ENCODE measurements at places on chromosomes 12 and 14.

GRCh38 chr12:15861404-15861803 is 20.8 kb upstream of the STRAP start:
- no peak for DNase-seq

DNA sequence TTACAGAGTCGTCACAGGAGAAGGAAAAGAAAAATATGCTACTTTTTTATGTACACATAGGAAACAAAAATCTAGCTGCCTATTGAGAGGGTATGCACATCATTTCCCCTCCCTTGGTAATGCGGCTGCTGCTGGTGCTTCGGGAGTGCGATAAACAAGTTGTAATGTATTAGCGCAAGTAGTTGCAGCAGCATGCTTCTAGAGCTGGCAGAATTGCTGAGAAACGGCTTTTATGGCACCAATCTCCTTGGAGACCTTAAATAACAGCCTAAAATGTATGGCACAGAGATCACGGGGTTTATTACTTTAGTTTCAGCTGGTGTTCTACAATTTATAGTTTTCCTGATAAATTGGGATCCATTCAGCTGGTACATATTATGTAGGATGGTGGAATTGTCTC is 447.6 kb upstream of the TMPO start:
- no peak for DNase-seq

DNA sequence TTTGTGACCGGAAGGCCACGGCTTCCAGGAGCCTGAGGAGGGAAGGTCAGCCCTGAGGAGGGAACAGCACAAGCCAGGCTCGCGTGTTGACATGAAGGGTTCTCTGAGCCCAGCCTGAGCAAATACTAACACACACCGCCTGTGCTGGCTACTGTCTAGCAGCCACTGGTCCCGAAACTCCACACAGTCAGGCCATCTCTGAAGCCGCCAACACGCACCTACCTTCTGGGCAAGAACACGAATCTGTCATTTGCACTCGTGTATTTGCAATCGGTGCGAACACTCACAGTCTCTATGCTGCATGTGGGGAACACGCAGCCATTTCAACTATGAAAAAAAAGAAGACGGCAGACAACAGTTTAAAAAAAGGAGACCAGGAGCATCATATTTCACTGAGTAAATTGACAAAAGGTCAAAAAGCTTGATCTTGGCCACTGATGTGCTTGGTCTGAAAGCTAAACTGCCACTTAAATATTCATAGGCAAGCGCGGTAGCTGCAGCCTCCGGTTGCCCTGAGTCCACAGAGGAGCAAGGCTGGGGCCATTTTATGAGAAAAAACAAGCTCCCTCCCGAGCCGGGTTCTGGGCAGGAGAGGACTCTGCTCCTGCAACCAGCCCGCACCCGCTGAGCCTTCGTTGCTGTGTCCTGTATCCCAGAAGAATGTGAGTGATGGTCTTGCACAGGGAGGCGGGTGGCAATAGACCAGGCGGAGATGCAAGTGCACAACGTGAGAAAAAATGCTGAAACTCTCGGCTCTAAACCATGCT is 57.8 kb downstream of the RIMBP2 start:
- DNase-seq = no peak

GRCh38 chr14:85439696-85440328 is 90.1 kb upstream of the FLRT2 start:
- no peak for DNase-seq

GRCh38 chr14:98466807-98467206 is 805.2 kb downstream of the BCL11B start:
- no peak for DNase-seq

DNA sequence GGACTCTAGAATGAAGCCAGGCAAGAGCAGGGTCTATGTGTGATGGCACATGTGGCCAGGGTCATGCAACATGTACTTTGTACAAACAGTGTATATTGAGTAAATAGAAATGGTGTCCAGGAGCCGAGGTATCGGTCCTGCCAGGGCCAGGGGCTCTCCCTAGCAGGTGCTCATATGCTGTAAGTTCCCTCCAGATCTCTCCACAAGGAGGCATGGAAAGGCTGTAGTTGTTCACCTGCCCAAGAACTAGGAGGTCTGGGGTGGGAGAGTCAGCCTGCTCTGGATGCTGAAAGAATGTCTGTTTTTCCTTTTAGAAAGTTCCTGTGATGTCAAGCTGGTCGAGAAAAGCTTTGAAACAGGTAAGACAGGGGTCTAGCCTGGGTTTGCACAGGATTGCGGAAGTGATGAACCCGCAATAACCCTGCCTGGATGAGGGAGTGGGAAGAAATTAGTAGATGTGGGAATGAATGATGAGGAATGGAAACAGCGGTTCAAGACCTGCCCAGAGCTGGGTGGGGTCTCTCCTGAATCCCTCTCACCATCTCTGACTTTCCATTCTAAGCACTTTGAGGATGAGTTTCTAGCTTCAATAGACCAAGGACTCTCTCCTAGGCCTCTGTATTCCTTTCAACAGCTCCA is 39.6 kb downstream of the DAD1 start:
- no peak for DNase-seq

GRCh38 chr14:105067969-105068301 is 2.7 kb upstream of the GPR132 start:
- DNase-seq = no peak

GRCh38 chr14:57168138-57168679 is 100.5 kb downstream of the EXOC5 start:
- no peak for DNase-seq

DNA sequence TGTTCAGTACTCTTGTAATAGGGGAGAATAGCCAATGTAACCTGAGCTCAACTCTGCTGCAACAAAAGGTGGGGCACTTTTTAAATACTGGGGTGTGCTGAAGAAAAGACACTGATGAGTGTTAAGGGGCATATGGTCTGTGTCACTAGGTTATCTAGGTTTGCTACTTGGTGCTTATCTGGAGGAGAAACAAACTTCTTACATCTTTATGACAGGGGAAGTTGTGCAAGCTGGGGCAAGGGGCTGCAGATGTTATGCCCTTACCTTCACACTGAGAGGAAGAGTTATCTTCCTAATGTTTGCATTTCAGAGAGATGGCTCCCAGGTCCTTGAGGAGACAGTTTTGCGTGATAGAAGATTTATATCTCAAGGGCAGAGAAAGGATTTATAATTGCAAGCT is 90.9 kb upstream of the PKP2 start:
- peak; percentile 60 for DNase-seq

DNA sequence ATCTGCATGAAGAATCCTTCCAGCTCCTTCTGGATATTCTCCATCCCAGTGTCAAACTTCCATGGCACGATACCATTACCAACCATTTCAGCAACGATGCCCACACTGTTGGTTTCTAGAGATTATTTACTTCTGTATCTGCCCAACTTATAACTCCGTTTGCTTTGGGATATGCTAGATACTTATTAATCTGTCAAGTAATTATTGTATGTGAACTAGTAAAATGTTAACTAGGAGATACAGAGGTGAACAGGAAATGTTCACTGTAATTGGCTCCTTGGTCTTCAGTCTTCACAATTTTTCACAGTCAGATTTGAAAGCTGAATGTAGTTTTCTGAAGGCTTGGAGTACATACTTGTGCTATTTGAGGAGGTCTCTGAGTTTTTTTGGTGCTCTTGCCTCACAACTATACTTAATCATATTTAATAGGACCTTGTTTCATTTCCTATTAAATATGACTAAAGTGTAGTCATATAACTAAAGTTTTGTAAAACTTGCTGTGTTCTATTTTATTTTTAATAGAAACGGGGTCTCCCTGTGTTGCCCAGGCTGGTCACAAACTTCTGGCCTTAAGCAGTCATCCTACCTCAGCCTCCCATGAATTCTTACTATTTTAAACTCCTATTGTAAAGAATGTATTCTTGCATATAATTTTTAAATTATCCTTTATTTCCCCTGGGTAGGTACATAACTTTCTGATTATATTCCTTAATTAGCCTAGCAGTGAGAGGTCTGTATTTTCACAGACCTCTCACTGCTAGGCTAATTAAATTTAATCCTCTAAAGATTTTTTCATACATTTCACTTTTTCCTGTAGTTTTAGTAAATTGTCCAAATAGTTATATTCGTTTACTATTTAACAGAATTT is 79.7 kb downstream of the FGD4 start:
- DNase-seq = no peak

DNA sequence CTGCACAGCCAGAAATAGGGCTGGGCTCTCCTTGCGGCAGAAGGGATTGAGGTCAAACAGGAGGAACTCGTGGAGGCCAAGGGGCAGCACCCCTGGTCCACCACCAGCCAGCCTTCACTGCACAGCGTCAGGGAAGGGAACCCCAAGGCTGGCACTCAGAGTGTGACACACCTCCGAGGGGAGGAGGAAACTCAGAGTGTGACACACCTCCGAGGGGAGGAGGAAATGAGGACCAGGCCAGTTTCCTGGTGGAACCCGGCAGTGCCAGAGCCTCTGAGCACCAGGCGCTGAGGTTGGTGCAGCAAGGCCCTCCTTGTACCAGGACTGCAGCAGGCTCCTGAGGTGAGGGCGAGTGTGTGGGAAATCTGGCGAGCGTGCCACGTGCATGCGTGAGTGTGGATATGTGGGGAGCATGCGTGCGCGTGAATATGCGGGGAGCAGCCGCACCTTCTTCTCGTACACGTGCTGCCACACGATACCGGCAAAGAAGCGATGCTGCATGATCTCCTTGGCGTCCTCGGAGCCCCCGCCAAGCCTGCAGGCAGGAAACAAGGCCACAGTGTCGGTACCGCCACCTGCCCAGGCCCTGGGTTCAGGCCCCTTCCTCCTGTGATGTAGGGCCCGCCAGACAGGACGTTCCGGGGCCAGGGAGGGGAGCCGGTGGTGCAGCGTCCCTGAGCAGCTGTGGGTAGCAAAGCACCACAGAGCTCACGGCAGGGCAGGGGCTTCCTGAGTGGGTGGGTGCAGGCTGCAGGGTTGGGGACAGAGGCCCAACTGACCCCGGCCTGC is 19.2 kb downstream of the SIVA1 start:
- DNase-seq = no peak

DNA sequence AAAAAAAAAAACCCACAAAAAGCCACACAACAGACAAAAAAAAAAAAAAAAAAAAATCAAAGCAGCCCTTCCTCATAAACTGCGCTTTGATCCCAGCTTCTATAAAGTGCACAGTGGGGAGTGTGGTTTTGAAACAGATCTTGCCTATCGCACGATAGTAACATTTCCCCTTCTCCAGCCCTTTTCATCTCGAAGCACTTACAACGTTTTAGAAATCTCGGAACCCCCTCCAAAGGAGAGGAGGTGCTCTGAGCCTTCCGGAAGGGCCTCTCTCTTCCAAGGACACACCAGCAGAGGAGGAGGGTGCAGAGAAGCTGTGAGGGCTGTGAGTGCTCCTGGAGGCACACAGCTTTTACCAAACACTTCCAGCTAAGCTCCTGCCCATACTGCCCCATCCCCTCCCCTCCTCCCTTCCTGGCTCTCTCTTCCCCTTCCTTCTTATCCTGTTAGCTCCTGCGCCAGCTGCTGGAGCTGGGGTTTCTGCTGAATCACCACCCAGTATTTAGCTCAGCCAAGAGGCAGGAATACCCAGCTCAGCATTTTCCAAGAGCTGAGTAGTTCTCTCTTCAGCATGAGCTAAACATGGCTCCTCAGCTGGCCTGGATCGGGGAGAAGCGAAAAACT is 28.4 kb downstream of the SLC7A8 start:
- DNase-seq = no peak

DNA sequence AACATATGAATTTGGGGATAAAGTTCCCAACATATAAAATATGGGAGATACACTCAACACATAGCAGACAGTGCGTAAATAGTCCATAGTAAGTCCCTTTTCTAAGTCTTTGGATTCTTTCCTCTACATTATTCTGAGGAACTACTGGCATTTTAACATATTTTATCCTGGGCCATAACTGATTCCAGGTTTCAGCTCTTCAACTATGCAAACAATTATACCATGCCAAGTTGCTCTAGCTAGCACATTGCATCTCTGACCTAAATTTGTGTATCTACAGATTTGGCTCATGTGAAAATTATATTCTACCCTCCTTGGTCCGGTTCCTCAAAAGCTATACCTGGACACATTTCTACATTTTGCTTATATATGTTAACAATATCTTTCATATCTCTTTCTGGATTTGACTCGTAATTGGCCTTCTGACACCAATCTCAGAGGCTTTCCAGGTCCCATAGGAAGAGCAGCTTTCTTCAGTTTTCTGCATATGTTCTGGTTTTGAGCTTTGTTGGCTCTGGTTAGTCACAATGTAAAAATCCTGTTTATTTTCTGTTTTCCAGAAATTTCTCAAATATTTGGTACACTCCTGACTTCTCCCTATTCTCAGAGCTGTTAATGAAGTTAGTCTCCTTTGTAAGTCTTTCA is 305.4 kb downstream of the BMP4 start:
- DNase-seq = no peak

DNA sequence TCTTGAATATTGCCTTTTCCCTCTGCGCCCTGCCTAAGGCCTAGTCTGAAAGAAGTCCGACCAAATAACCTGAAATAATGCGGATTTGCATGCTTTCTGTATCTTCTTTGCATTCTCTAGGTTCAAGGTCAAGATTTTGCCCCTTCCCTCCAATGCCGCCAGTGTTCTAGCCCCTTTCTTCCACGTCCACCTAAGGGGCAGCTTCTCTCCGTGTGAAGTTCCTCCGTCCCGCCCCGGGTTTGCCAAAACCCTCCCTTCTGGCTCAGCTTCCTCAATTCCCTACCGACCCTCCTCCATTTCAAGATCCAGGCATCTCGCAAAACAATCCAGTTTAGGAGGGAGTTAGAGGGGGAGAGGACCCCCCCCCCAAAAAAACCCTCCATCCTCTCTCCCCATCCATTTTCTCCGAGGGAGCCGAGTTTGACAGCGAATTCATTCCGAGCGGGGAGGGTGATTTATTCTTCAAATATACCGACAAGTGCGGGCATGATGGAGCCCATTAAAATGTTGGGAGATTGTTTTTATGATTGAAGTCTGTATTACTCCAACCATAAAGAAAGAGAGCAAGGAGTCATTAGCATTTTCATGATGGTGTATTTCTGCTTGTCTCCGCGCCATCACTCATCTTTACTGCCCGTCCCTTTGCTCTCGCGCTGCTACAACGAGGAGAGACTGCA is 20.9 kb upstream of the ATP5MC2 start:
- peak; percentile 74 for DNase-seq
